SK-N-DZ (cell line): ENCODE measurements at places on chromosomes 11 and 22.

DNA sequence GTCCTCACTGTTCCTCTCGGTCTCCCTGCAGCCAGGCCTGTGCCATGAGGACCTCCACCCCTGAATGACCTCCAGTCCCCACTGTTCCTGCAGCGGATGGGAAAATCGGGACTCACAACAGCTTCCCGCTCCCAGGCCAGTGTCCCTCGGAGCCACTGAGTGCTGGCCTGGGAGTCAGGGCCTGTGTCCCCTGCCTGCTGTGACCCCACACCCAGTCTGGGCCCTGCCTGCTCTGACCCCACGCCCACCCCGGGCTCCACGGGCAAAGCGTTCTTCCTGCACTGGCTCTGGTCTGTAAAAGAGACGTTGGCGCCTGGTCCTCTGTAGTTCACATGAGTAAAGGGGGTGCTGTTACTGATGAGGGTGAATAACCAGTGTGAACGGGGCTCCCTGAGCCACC, 73.0 kb upstream of the SHISAL1 start:
- DNase-seq: no peak

- DNase-seq: no peak
Measured at GRCh38 chr11:64466115-64466718, 107.3 kb downstream of the RPS6KA4 start.

DNA sequence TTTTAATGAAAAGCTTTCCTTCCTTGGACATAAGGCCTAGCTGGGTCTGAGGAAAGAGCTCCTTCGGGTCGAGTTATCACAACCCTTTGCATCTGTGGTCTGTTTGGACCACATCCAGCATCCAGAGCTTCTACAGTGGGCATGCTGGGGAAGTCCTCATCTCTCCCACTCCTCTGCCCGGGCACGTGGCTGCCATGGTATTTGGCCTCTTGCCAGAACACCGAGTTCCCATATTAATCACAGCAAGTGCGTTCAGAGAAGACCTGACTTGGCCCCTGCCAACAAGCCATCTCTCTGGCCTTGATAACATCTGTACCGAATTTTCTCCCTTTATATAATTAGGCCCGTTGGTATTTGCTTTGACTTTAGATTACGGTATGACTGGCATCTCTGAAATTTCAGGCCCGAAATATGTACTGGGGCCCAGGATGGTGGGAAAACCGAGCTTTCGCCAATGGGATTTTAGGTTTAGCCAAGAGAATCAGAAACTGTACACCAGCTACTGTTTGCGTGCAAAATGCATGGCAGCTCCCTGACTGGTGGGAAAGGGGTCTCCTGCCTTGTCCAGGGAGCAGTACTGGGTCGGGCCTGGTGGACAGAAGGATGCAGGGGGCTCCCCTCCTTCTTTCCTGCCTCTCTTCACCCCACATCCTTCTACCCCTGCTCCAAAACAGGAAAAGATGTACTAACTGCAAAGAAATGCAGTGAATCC, 90.0 kb downstream of the MICAL2 start:
- peak; percentile 55 for DNase-seq

GRCh38 chr11:96696731-96697130, 306.9 kb downstream of the JRKL start:
- DNase-seq: no peak

DNA sequence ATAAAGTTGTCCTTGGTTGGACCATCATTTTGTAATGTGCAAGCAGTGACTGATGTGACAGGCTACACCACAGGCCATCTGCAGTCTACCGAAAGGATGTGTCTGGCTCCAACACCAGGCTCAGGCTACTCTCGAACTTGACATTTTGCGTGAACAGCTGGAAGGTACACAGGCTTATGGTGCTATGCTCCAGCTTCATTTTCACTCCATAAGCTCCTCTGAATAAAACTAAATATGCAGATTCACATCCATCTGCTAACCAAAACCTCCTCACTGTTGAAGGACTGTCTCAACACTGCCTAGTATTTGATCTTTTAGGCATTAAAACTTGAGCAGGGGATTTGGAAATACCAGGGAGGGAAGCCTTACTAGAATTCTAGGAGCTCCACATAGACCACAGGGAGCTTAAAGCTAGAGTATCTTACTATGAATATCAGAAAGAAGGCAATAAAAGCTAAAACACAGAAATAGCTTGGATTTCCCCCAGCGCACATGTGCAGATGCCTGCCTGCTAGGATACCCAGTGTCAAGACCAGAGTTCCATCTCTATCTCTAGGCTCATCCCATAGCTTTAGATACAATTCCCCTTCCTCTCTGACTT, 383.9 kb upstream of the FAT3 start:
- no peak for DNase-seq

- no peak for DNase-seq
Measured at GRCh38 chr11:76131671-76132631, 74.4 kb downstream of the WNT11 start.

DNA sequence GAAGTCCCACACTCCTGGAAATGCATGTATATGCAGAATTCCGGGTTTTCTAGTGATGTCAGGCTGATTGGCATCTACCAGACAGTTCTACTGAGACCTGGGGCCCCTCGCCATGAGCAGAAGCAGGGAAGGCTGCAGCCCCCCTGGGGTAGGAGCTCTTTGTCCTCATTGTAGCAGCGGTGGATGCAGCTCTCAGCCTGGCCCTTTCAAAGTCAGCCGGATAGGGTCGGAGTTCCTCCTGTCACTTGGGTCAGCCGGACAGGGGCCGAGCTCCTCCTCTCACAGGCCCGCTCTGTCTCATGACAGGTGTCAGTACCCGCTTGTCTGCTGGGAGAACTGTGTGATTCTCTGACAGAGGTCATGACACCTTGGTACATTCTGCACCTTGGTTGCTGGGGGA, 30.0 kb downstream of the MRGPRD start:
- DNase-seq: no peak

DNA sequence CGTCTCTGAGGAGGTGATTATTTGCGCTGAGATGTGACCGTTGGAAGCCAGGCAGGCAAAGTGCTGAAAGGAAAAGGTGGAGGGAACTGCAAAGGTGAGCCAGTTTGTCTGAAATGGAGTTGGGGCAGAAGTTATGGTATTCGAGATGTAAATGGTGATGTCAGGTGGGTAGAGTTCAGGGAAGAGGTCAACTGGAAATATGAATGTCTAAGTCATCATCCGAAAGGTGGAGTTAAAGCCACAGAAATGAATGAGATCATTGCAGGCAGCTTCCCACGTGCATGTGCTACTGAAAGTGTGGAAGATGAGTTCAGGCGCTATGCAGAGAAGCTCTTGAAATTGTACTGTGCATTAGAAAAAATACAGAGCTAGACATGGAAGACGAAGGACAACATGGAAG, 2.2 kb upstream of the BPIFC start:
- DNase-seq: no peak

- DNase-seq: no peak
Measured at GRCh38 chr11:26780376-26781085, 58.7 kb upstream of the SLC5A12 start.

GRCh38 chr11:65833297-65834030, at the start of gene SNX32:
Gene SNX32 (plus strand): TSS chr11:65833963. CDS start chr11:65834066, 103 bp downstream.
- DNase-seq: peak; percentile 96

GRCh38 chr11:68257477-68258362, 14.1 kb downstream of the C11orf24 start:
- peak; percentile 92 for DNase-seq

DNA sequence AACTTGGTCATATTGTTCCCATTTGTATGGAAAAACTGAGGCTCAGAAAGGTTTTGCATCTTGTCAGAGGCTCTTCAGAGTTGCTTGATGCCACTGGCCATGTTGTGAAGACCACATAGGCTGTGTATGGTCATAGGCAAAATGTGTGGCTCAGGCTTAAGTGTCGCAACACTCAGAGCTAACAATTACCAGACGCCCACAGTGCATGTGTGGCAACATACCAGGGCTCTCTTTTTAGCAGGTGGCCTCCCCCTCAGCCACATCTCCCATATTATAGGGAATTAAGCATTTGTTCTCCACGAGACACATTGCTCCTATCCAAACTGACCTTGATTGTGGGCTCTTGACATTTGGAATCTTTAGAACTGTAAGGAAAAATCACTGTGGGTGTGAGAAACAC, 802.5 kb downstream of the DLG2 start:
- DNase-seq: no peak

DNA sequence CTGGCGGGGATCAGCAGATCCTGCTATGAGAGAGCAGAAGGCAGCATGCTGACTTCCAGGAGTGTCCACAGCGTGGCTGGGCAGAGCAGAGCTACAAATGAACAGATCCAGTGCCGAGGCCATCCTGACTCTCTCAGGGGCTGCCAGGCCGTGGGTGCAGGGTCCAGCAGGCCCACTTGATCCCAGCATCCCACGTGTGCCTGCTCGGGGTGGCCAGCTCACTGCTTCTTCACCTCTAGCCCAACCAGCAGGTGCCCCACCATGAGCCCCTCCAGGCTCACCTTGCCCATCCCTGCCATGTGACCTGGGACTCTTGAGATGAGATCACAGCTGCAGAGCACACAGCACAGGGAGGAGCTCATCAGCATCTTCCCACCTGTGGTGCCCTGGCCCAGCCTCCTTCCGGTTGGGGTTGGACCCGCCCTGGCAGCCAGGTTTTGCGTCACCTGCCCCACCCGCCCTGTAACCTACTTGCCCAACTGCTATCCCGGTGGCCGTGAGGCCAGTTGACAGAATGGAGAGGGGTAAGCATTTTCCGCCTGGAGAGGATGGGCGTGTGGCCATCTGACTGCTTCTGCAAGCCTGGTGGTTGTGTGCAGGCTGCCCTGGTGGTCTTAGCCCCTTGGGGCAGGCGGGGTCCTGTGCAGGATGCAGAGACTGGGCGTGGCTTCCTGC, 11.0 kb downstream of the TANGO2 start:
- no peak for DNase-seq

DNA sequence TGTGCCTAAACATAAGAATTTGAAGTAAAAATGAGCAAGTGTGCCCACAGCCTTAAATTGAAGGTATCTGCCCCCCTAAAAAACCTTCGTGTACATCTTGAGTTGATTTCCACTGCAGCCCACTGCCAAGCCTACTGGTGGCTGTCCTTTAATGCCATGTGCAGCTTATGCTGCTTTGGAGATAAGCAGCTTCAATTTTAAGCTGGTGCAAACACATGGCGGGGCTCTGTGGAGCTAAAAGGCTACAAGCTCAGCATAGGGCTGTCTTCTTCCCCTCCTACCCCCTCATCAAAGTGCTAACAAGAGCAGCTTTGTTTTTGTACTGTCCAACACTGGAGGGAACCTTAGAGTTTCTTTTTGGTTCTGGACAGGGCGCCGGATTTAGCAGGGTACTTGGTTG, 128.5 kb upstream of the LMO1 start:
- no peak for DNase-seq

DNA sequence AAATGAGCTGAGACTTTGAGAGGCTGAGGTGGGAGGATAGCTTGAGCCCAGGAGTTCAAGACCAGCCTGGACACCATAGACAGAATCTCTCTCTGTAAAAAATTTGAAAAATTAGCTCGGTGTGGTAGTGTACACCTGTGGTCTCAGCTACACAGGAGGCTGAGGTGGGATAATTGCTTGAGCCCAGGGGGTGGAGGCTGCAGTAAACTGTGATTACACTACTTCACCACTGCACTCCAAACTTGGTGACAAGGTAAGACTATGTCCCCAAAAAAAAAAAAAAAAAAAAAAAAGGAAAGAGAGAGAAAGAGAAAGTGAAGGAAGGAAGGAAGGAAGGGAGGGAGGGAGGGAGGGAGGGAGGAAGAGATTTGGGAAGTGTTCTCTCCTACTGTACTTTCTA, 25.3 kb downstream of the RRP8 start:
- no peak for DNase-seq

- DNase-seq: no peak
Measured at GRCh38 chr11:79101656-79102055, 339.2 kb downstream of the TENM4 start.

GRCh38 chr11:36388071-36388470, 92.0 kb downstream of the PRR5L start:
- DNase-seq: no peak

GRCh38 chr22:42967933-42968332, 47.0 kb downstream of the PACSIN2 start:
- DNase-seq: no peak

- DNase-seq: no peak
Measured at GRCh38 chr22:39938509-39939111, 21.6 kb upstream of the TMA7B start.

DNA sequence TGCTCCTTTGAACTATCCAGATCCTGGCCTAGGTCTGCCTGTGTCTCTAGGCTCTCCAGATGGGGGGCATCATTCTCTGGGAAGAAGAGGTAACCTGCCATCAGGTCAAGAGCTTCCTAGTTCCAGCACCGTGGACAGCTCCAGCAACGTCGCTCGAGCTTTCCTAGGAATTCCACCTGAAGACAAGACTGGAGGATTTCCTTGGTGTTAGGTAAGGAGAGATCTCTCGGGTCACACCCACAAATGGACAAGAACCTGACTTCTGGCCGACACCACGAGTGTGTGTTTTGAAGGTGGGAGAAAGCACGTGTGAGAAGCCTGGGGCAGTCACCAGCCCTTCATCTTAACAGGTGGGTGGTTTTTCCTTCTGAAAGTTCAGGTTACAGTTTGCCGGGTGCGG, 1.2 kb downstream of the PRG3 start:
- DNase-seq: no peak
